ENCODE measurements at places on chromosomes 16 and 17. TPM values are rescaled to one million over a fixed set of nuclear protein-coding genes. Genes with fewer than 3 reads are reported as not detected.

The PRR11 gene
- 4.1 TPM for total RNA-seq

The SUPT6H gene
- 60.3 TPM for total RNA-seq

The CCL16 gene
- total RNA-seq, result 0.50 TPM

The SHMT1 gene
- total RNA-seq, result 33.1 TPM

The ZSCAN32 gene
- total RNA-seq, result 12.7 TPM

The CENPT gene
- 29.9 TPM for total RNA-seq

DNA sequence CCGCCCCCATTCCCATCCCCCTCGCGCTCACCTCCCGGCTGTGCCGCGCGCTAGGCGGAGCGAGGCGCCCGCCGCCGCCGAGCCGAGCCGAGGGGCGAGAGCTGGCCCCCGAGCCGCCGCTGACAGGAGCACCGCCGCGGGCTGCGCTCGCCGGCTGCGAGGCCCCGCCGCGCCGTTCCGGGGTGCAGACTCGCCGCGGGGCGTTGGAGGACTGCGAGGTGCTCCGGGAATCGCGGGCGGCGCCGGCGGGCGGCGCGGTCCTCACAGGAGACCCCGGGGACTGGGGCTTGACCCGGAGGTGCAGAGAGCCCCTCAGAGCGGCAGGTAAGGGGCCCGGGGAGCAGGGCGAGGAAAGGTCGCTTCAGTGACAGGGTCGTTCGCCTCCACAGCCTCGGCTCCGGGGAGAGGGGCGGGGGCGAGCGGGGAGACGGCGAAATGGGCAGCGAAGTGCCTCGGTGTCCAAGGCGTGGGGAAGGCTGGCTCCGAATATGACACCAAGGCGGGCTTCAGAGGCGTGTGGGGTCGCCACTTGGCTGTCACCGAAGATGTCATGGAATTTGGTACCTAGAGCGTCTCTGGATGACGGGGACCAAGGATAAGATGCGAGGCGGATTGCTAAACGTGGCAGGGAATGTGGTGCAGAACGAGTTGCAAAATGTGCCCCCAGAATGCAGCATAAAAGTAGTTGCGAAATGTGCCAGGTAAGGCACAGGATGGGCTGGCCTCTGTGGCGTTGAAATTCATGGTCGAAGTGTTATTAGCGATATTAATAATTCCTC is 580 bp downstream of the TANC2 start:
- DNase-seq, result peak; percentile 80

GRCh38 chr17:27558842-27559505 is 72.0 kb upstream of the LGALS9 start:
- DNase-seq, result peak; percentile 69

GRCh38 chr16:72924927-72925630 is 122.8 kb downstream of the ZFHX3 start:
- DNase-seq, result no peak

GRCh38 chr17:66190738-66191592 is 968 bp downstream of the CEP112 start:
- peak; percentile 44 for DNase-seq

GRCh38 chr17:38705803-38706504 is 881 bp downstream of the MLLT6 start:
- DNase-seq, result peak; percentile 68

DNA sequence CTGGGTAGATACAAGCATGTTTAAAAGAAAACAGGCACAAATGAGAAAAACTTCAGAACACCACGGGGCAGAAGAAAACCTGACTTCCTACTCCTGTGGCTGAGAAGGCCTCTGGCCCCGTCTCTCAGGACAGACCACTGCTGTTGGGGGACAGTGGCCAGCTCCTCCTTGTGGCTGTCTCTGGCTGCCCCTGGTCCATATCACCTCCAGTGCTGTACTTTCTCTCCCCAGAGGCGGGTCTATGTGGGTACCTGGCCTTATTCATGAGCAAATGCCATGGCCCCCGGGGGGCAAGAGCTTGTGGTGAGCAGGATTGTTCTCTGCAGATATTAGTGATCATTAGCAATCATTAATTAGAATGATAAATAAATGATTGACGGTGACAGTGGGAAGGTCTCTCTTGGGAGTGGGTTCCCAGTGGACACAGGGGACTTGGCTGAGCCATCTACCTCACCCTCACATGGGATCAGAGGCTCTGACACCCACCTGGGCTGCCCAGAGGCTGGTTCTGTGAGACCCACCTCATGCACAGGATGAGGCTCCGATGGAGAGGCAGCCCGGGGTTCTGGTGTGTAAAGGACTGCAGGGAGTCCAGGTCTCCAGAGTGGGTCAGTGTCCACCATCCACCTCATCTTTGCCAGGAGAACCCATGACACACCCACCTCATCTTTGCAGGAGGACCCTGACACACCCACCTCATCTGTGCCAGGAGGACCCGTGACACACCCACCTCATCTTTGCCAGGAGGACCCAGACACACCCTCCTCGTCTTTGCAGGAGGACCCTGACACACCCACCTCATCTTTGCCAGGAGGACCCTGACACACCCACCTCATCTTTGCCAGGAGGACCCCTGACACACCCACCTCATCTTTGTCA is 30.6 kb upstream of the CBFA2T3 start:
- DNase-seq, result peak; percentile 42

- peak; percentile 51 for DNase-seq
Measured at GRCh38 chr16:84294531-84295142, at the start of gene WFDC1. Gene WFDC1 (plus strand): TSS chr16:84294878. CDS start chr16:84294972, 94 bp downstream.

- no peak for DNase-seq
Measured at GRCh38 chr16:58037365-58038057, 12.0 kb downstream of the MMP15 start.

DNA sequence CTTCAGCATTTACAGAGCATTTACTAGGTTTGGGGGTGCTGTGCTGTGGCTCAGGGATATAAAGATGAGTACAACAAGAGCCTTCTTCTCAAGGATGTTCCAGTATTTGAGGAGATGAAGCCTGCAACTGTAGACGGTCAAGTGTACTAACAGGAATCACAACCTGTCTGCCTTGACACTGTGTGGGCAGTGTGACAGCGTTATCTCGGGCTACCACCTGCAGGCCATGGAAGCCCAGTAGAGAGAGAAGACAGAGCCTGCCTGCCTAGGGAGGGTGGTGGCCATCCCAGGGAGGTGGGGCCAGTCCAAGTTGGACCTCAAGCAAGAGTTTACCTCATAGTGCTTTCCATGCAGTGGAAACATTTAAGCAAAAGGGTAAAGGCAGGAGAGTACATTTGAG is 215.1 kb upstream of the ASIC2 start:
- no peak for DNase-seq

DNA sequence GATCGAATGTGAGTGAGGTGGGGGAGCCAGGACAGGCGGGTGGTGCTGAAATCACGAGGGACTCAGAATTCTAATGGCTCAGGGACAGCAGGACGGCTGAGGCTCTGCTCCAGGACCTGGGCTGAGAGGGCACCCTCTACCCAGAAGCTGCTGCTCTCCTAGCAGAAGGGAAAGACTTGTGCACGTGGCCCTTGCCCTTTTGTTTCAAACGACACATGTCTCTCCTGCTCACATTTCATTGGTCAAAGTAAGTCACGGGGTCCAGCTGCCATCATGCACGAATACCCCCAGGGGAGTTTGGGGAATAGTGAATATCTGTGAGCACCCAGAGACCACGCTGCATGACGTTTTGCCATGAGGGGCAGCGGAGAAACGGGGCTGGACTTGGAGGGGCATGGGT is 73.2 kb downstream of the RTN4RL1 start:
- no peak for DNase-seq

GRCh38 chr16:27317738-27318391 is 4.1 kb downstream of the IL4R start:
- DNase-seq, result no peak

GRCh38 chr17:10772425-10773380 is 31.2 kb downstream of the TMEM238L start:
- DNase-seq, result no peak

GRCh38 chr16:12819126-12820117 is 15.7 kb upstream of the CPPED1 start:
- DNase-seq, result peak; percentile 76

DNA sequence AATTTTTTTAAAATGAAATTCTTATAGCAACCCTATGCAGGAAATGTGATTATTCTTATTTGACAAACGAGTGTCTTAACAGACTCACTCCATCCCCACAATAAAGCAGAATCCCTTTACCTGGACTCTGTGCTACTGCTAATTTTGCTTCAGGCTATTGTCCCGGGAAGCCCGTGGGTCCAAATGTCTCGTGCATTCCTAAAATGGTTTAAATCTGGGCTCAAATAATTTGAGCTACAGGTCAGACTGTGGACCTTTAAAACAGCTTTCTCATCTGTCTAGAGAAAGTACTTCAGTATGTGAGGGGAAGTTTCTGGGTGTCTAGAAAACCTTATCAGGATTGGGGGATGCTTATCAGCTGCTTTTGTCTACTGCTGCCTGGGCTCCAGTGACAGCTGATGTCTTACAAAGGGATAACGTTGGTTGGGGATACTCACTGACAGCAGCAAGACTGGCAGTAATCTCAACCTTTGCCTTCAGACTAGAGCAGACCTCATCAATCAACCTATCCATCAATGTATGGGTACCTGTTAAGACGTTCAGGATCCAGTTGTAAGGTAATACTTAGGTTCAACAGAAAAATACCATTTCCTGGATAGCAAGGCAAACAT is 197.9 kb upstream of the CDH11 start:
- no peak for DNase-seq

DNA sequence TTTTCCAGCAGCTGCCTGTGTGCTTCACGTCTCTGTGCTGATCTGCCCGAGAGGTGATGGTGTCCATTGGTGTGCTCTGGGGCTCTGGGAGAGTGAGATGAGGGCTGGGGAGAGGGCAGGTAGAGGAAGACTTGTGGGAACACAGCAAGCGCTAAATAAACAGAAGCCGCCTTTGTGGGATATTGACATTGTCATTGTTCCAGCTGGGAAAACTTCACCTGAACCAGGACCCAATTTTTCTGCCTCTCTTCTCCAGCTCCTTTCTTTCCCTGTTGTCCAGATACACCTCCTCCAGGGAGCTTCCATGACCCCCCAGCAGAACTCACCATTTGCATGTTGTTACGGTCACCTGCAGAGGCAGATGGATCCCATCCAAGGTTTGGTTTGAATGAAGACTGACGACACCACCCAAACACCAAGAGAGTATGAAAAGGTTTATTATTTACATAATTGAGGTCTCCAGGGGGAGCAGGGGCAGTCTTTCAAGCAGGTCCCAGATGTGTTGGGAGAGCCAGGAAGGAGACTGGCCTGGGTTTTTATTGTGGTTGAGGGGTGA is 3.6 kb upstream of the ITGA3 start:
- DNase-seq, result no peak

DNA sequence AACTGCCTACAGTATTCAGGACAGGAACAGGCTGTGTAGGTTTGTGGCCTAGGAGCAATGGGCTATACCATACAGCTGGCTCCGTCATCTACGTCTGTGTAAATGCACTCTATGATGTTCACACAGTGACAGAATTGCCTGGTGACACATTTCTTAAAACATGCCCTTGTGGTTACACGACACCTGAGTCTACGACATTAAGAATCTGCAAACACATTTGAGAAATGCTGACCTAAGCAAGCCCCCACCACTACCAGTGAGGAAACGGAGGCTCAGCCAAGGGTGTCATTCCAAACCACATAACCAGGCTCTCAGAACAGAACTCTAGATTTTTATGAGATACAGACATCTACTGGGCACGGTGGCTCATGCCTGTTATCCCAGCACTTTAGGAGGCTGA is 23.5 kb downstream of the USP36 start:
- DNase-seq, result no peak

DNA sequence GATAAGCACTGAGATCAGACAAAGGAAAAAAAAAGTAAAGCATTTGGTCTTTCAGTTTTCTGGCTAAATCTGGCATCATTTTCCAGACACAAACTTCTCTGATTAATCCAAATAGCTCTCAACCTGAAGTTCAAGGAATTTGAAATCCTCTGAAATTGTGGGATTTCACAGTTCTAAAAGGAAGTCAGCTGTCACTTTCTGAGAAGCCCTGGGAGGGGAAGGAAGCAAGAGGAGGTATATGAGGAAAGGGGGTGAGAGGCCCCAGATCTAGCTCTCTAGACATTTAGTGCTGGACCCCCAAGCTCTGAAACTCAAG is 17.5 kb upstream of the HOXB9 start:
- DNase-seq, result no peak

DNA sequence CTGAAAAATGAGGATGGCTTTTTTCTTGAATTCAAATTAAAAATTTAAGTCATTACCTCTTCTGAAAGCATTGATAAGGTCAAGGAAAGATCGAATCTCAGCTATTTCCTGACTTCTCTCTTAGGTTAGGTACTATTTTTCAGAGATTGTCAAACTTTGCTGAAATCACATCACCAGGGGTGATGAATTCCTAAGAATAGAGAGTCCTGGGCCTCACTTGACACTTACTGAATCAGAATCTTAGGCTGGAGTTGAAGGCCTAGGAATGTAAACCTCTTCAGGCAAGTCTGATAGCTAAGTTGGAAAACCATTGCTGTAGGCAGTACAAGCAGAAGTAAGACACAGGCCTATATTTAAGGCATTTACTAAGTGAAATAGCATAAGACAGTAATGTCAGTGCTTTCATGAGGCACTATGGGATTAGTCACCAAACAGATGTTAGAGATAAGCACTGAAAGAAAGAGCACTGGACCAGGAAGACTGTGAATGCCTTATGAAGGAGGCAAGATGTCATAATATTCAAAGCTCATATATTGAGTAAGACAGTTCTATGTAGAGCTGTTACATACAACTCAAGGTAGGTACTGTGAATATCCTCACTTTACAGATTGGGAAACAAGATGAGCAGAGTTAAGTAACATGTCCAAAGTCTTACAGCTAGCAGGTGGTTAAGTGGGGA is 21.5 kb downstream of the DCAF7 start:
- no peak for DNase-seq

DNA sequence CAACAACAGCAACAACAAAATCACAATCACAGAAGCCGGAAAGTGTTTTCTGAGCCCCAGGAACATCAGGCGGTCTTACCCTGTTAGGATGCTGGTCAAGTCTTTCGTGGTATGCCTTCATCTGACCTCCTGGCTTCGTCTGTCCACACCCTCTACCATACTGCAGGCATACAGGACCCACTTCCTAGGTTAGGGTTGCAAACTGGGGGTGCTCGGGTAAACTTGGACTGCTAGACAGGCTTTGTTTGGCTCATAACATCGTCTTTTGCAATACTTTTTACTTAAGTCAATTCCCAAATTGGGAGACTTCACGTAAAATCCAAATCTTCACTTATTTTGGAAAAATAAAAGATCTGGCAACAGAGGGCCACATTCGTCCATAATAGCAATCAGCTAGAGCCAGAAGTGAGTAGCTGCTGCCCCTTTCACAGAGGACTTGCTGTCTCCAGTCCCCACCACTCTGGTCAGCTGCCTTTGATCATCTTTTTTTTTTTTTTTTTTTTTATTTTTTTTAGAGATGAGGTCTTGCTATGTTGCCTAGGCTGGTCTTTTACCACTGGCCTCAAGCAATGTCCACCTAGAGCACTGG is 30.0 kb downstream of the CHD9 start:
- no peak for DNase-seq

GRCh38 chr16:15950869-15951268 is 1.5 kb downstream of the ABCC1 start:
- no peak for DNase-seq

GRCh38 chr16:11201498-11202259 is 54.3 kb downstream of the SOCS1 start:
- no peak for DNase-seq

- no peak for DNase-seq
Measured at GRCh38 chr16:29192329-29193247, 207.7 kb downstream of the LAT start.
